ENCODE measurements at places on chromosomes 2 and 18.

GRCh38 chr2:171327043-171327496, 106.7 kb downstream of the METTL8 start:
- DNase-seq = no peak

DNA sequence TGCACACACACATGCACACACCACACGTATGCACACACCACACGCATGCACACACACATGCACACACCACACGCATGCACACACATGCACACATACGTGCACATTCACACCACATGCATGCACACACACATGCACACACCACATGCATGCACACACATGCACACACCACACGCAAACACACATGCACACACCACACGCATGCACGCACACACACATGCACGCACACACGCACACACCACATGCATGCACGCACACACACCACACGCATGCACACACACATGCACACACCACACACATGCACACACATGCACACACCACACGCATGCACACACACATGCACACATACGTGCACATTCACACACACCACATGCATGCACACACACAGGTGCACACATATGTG, 169.8 kb upstream of the SALL3 start:
- DNase-seq = no peak

- DNase-seq = no peak
Observed at GRCh38 chr18:68102117-68102516, 585.6 kb upstream of the DSEL start.

DNA sequence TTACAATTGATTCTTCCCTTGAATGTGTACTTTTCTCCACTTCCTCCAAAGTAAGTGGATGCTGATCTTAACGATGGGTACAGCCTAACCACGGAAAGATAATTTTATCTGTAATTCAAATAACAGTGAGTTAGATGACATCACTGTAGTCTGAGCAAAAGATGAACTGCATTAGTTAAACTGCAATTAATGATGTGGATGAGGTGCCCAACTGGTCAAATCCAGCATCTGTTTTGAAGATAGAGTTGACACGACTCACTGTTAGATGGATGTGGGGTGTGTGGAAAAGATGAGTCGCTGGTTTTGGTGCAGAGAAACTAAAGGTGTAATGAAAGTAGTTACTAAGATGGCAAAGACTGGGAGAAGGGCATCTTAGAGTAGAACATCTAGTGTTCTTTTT, 270.5 kb upstream of the MEIS1 start:
- DNase-seq = no peak

DNA sequence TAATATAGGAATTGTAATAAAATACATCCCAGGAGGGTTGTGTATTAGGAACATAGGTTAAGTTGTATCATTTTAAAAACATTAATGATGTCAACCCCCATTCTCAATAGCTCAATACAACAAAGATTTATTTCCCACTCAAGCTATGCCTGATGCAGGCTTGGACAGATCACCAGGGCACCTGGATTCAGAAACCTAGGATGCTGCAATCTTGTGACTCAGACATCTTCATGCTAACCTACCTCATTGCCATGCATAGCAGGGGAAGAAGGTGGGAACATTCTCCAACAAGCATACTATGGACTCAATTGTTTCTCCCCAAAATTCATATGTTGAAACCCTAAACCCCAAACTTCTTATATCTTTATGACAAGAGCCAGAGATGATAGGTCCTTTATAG, 244.2 kb downstream of the CD226 start:
- no peak for DNase-seq

All from stimulated activated CD4-positive, alpha-beta T cell treated with anti-CD3 and anti-CD28 coated beads, TNF-alpha, amount 100 ng/mL, for 24 hours (primary cell).